ENCODE measurements at places on chromosomes 3 and 15.

- H3K27me3 ChIP-seq, result no peaks in the 10 kb centered on the region
- peaks cover 18% of the 10 kb centered on the region for H3K4me1 ChIP-seq
- H3K36me3 ChIP-seq, result peaks cover 31% of the 10 kb centered on the region
- H3K27ac ChIP-seq, result no peak overlapping the region
Observed at GRCh38 chr3:114336857-114337256, 43.0 kb downstream of the TIGIT start.

DNA sequence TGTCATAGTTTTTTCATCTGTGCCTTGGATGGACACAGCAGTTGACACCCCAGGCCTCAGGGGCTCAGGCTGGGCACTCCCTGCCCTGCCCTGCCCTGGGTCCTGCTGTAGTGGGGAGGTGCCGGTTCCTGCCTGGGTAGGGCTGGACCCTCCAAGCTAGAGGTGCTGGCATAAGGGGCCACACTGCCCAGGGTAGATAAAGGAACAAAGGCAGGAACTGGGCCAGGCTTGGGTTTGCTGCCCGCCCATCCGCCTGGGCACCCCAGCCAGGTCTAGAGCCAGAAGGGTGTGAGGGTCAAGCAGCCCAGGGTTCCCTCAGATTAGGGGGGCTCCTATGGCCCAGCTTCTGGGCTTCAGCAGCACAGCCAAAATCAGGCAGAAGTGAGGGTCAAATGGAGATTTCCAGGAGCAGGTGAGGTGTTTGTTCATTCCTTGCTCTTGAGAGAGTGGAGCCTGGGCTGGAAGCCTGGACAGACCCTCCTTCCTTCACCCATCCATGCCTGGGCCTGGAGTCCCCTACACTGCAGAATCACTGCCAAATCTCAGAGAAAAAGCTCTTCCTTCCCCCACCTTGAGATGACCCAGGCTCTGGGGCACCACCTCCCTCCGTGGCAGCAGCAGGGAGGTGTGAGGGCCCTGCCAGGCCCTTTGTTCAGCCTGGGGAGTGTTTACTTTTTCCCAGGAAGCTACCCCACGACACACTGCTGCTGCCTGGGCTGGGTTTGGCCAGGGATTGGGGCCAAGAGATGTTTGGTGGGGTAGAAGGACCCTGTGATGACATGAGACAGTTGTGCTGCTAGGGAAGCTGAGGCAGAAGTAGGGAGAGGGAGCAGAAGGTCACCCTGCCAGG is 7.1 kb downstream of the SEMA3F start:
- H3K27ac ChIP-seq, result no peak overlapping the region
- H3K4me1 ChIP-seq, result no peaks in the 10 kb centered on the region
- no peaks in the 10 kb centered on the region for H3K36me3 ChIP-seq
- peaks cover 11% of the 10 kb centered on the region for H3K27me3 ChIP-seq

GRCh38 chr15:92468991-92469390 is 75.3 kb downstream of the ST8SIA2 start:
- no peak overlapping the region for H3K4me3 ChIP-seq
- no peaks in the 10 kb centered on the region for H3K4me1 ChIP-seq
- no peak overlapping the region for H3K27ac ChIP-seq
- peaks cover 2% of the 10 kb centered on the region for H3K27me3 ChIP-seq

- H3K4me3 ChIP-seq, result no peak overlapping the region
- H3K27me3 ChIP-seq, result no peaks in the 10 kb centered on the region
- no peaks in the 10 kb centered on the region for H3K36me3 ChIP-seq
- no peaks in the 10 kb centered on the region for H3K4me1 ChIP-seq
- DNase-seq, result no peak
- H3K27ac ChIP-seq, result no peak overlapping the region
Observed at GRCh38 chr15:60643555-60643954, 164.6 kb upstream of the ICE2 start.

All from memory B cell (primary cell).